ENCODE measurements at places on chromosomes 5 and 9. TPM values are rescaled to one million over a fixed set of nuclear protein-coding genes. Genes with fewer than 3 reads are reported as not detected.

ROR2 gene
- not detected for polyA plus RNA-seq

AIF1L gene
- polyA plus RNA-seq = 2.6 TPM

RAD17 gene
- polyA plus RNA-seq = 17.5 TPM

BAAT gene
- 0.71 TPM for polyA plus RNA-seq

SLC46A2 gene
- polyA plus RNA-seq = not detected

DAPK1 gene
- 12.6 TPM for polyA plus RNA-seq

PCDHB12 gene
- 2.6 TPM for polyA plus RNA-seq

DMAC1 gene
- polyA plus RNA-seq = 101 TPM

TRIM23 gene
- 63.1 TPM for polyA plus RNA-seq

CNTNAP3B gene
- polyA plus RNA-seq = 6.5 TPM

ANKRD18A gene
- 1.4 TPM for polyA plus RNA-seq

RASGRF2 gene
- 5.1 TPM for polyA plus RNA-seq
